ENCODE measurements at places on chromosomes 3 and 15. TPM values are rescaled to one million over a fixed set of nuclear protein-coding genes. Genes with fewer than 3 reads are reported as not detected.

DNA sequence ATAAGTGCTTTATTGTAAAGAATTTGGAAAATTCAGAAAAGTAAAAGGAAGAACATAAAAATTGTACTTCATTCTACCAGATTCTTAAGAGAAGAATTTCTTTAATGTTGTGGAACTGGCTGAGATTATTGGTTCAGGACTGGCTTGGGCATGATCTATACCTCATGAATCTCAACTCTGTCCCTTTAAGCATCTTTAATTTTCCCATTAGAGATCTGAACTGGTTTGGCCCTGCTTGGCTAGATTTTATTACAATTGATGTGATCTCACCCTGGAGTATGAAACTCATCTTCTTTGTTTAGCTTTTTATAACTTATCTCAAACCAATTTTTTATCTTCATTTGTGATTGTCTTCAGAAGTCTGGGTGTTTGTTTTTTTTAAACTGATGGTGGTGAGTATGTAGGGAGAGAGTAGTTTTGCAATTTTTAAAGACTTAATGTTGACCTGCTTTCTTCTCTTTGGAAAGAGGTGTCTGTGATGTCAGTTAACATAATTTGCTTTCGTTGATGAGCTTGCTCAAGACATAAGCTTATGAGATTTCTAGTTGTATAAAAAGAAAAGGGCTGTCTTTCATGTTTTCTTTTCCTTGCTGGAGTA is 61.9 kb downstream of the ZNF609 start:
- DNase-seq = peak; percentile 33

GRCh38 chr3:123157209-123157597 is 44.5 kb upstream of the SEC22A start:
- no peak for DNase-seq

DNA sequence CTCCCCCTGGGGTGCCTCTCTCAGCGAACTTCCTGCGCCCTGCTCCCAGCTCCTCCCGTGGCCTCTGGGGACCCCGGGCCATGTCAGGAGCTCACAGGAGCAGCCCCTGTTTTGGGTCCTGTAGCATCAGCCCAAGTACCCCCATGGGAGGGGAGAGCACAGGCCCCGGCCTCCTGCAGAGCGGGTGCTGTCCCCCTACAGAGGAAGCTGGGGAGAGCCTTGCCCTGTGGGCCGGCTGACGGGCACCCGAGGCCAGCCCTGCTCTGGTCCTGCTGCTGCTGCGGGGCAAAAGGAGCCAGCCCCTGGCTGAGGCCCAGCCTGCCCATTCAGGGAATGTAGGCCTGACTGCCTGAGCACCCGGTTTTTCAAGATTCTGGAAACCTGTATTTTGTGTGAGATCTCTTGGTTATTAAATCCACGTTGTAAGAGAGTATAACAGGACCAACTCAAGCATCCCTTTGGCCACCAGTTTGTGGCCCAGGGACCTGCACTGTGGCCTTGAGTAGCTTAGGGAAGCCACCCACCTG is 12.4 kb downstream of the PLXNA1 start:
- no peak for DNase-seq

- DNase-seq = no peak
These were observed 1234.7 kb downstream of the ROBO2 start for GRCh38 chr3:78274475-78275065.

SLTM gene
- 67.2 TPM for total RNA-seq

GRCh38 chr3:24812116-24812515 is 317.5 kb upstream of the THRB start:
- no peak for DNase-seq

WDR49 gene
- 0.26 TPM for total RNA-seq

DNA sequence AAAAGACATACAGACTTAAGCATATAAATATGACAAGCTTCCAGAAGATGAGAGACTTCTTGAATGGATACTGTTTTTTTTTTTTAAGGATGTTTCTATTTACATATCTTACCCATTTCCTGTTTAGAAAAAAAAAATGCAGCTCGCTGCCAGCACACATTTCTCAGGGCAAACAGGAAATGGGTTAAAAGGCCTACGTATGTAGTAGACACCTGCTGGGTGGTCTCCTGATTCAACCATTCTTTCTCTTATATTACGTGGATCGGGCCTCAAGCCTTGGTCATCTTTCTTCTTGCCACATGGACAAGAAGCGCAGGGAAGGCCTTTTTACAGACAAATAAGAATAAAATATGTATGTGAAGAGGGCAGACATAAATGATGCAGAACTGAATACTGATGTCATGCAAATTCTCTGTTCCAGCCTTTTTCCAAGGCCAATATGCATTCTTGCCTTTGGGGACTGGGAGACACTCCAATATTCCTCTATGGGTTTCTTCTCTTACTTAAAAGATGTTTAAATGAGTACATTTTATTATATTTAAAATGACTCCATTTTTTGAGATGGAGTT is 35.0 kb upstream of the TJP1 start:
- peak; percentile 20 for DNase-seq

GRCh38 chr15:70964058-70964457 is 71.4 kb downstream of the LRRC49 start:
- peak; percentile 62 for DNase-seq

- peak; percentile 4 for DNase-seq
These were observed 228.8 kb upstream of the ALCAM start for GRCh38 chr3:105137911-105138310.

ADAMTSL3 gene
- total RNA-seq = 0.26 TPM

DNA sequence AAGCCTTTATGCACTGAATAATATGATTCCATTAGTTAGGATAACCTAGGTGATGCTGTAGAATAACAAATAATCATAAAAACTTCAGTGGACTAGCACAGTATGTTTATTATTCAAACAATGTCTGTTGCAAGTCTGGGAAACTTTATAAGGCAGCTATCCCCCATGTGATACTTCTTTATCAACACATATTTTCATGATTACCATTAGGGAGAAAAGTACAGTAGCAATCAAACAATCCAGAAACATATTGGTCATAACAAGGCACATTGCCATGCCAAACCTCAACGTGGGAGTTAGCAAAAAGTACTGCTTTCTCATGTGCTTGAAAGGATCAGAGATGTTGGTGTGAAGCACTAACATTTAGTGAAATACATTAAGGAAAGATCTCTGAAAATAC is 35.5 kb downstream of the EOMES start:
- peak; percentile 88 for DNase-seq

DNA sequence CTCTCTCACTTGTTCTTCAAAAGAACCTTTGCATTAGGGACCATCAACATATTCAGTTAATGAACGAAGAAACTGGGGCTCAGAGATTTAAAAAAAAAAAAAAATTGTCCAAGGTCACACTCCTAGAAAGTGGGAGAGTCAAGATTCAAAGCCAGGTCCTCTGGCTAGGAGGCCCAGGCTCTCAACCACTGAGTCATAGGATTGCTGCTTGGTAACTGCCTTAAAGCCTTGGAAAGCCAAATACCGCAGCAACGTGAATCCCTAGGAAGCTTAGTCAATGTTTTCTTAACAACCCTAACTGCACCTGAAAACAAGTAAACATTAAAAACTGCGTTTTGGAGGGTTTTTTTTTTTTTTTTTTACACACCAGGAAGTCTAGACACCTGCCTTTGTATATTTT is 156.8 kb downstream of the WNT5A start:
- DNase-seq = peak; percentile 88

- DNase-seq = no peak
These were observed 21.3 kb downstream of the PLOD2 start for GRCh38 chr3:146139586-146140110.

GRCh38 chr15:45714590-45715488 is 80.0 kb downstream of the SQOR start:
- DNase-seq = peak; percentile 85

GRCh38 chr3:127461286-127461910 is 129.1 kb downstream of the TPRA1 start:
- DNase-seq = no peak

CHL1 gene
- 2.1 TPM for total RNA-seq

CADM2 gene
- total RNA-seq = under 0.01 TPM

PLD1 gene
- total RNA-seq = 8.2 TPM

GRCh38 chr3:79724206-79724605 is 43.6 kb downstream of the ROBO1 start:
- DNase-seq = no peak

DNA sequence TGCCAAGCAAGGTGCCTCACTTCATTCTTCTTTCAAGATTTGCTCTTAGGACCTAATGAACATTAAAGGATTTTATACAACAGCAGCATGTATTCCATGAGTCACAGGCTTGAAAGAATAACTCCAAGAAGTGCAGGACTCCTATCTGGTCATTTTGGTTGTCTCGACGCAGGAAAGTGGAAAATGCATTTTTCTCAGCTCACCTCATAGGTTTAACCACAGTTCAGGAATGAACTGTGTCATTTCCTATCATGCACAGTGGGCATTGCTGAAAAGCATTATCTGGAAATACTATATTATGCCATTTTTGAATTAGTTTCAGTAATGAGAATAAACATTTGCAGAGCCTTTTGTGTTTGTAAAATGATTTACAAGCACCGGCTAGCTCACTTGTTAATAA is 98.7 kb upstream of the BFSP2 start:
- peak; percentile 96 for DNase-seq

DNA sequence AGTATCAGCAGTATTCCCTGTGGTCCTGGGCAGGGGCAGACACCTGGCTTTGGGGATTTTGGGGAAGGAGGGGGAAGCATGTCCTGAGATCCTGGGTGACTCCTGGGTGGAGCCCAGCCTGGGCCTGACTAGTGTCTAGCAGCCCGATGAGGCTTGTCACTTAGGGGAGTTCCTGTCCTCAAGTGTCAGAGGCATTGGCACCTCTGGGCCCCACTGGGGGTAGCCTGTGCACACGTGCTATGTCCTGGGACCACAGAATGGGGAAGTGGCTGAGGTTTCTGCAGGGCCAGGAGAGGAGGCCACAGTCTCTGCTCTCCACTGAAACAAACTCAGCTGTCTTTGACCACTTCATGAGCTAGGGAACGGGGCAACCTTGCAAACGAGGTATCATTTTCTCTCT is 31.5 kb upstream of the ADCY5 start:
- no peak for DNase-seq

KCNMB2 gene
- total RNA-seq = 0.17 TPM

TMEM45A gene
- 26.4 TPM for total RNA-seq

GRCh38 chr15:87045746-87046145 is 966.1 kb downstream of the AGBL1 start:
- peak; percentile 51 for DNase-seq

DUOXA1 gene
- not detected for total RNA-seq

WNT5A gene
- 117 TPM for total RNA-seq

DNA sequence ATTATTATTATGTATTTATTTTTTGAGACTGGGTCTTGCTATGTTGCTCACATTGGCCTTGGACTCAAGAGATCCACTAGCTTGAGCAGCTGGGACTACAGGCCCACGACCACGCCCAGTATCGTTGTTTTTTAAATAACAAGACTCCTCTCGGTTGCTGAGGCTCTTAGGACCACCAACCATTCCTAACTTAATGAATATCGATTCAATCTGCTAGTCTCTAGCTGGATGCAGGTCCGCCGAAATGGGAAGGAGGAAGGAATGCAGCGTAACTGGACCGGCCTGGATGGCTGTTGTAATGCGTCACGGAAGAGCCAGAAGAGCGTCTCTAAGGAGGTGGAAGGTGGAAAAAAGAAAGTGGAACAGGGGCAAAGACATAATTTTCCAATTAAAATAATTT is 1.7 kb downstream of the ANXA2 start:
- peak; percentile 53 for DNase-seq

TMC3 gene
- not detected for total RNA-seq

GRCh38 chr15:88161636-88162035 is 94.9 kb downstream of the NTRK3 start:
- no peak for DNase-seq

GRCh38 chr3:146125951-146126350 is 35.0 kb downstream of the PLOD2 start:
- peak; percentile 96 for DNase-seq

DNA sequence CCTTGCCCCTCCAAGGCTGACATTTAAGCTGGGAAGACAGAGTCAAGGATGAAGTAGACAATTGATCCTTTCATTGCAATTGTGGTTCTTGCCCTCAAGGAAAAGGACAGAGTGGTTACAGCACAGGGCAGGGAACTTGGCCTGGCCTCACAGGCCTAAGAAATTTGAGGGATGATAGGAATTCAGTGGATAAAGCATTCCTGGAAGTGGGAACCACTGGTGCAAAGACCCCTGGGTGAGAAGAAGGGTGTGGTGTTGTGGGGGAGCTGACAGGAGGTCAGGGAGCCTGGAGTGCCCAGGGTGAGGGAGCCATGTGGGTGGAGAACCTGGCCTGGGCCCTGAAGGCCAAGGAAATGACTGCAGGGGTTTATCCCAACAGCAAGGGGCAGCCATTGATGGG is 287.4 kb downstream of the UACA start:
- peak; percentile 36 for DNase-seq

DNA sequence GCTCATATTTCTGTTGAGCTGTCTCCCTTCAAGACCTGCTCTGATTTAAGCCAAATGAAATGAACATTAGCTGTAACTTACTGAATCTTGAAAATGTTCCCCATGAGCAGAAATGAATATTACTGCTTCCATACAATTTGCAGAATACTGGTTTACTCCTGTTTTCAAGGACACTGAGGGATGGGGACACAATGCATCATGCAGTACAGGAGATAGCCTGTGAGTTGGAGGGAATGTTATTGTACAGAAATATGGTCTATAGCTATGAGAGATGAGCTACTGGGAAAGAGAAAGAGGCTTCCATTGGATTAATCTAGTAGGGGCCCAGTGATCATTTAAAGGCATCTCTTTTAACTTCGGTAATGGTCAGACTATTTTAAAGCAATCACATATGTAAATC is 798.2 kb downstream of the GRM7 start:
- no peak for DNase-seq

GRCh38 chr3:34078418-34078817 is 280.0 kb downstream of the PDCD6IP start:
- DNase-seq = no peak

PLA2G4B gene
- total RNA-seq = 1.3 TPM

- DNase-seq = peak; percentile 91
These were observed 215.2 kb upstream of the PRICKLE2 start for GRCh38 chr3:64440498-64440897.

GRCh38 chr3:158492685-158493084 is 78.3 kb upstream of the MLF1 start:
- DNase-seq = no peak

- no peak for DNase-seq
These were observed 148.6 kb downstream of the CD47 start for GRCh38 chr3:107942244-107942643.

- DNase-seq = peak; percentile 35
These were observed 126.9 kb upstream of the MEF2A start for GRCh38 chr15:99438691-99439523.

All from fibroblast of lung (primary cell).